D721Med (cell line): ENCODE measurements at places on chromosomes 11 and 22.

DNA sequence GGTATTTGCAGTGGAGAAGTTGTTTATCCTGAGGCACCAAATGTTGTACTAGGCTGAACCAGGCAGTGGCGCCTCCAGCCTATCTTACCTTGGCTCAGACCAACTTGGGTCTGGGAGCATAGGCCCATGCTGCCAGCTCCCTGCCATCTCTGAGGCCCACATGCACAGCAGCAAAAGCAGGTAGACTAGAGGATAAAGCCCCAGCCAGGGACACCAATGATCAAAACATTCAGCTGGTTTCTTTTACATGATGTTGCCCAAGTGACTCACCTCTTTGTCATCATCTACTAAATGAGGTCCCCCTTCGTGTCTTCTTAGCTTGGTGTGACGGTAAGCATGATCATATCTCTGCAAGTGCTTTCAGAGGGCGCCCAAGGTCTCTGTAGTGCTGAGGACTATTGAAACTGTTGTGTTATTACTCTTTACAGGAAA is 112.1 kb upstream of the DRD2 start:
- no peak for DNase-seq

GRCh38 chr11:115724666-115725065 is 220.5 kb upstream of the CADM1 start:
- no peak for DNase-seq

GRCh38 chr11:129035244-129035643 is 92.6 kb upstream of the TP53AIP1 start:
- DNase-seq, result no peak

DNA sequence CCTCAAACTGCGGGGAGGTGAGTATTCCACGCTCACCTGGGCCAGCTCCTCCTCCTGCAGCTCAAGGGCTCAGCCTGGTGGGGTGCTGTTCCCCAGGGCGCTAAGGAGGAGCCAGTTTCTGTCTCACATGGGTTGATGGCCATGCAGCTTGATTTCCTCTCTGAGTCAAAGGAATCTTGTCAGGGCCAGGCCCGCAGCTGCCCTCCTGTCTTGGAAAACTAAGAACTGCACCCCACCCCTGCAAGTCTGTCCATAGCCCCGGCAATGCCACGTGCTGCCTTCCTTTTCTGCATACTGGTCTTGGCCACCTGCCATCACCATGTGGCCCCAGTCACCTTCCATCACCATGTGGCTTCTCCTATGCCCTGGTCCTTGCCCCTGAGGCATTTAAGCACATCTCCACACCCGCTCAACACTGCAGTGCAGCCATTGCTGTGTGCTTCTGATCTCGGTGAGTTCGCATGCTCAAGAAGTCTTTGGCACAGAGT is 35.2 kb upstream of the CLDN5 start:
- DNase-seq, result no peak

- no peak for DNase-seq
Measured at GRCh38 chr11:110921742-110922521, 209.7 kb upstream of the ARHGAP20 start.

DNA sequence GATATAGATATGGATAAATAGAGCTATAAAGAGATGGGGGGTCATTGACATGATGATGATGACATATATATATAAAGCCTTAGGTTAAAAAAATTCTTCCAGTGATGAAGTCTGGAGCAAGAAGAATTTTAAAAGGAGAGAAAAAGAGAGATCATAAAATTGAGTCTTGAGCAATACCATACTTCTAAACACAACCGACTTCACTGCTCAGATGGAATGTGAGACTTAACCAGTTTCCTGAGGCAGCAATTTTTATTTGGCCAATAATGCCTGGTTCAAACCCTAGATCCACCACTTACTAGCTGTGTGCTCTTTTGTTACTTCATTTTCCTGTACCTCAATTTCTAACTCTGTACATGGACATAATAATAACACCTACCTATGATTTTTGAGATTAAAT is 229.5 kb downstream of the TTC28 start:
- no peak for DNase-seq

DNA sequence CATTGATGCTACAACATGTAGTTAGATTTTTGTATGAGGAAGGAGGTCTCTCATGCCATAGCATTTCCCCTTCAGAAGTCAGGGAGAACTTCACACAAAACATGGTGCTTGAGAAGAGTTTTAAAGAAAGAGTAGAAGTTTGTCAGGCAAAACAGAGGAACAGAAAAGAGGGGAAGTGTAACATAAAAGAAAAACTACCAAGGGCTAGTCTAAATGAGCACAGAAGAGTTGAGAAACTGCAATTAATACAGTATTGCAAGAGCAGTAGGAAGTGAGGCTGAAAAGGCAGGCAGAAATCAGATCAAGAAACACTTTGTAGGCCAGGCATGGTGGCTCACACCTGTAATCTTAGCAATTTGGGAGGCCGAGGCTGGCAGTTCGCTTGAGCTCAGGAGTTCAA is 61.0 kb downstream of the FAM168A start:
- DNase-seq, result no peak

GRCh38 chr11:129595038-129595962 is 219.7 kb downstream of the BARX2 start:
- no peak for DNase-seq

GRCh38 chr11:67355023-67355793 is 1.9 kb upstream of the POLD4 start:
- DNase-seq, result peak; percentile 3
